ENCODE measurements at places on chromosomes 4 and X. TPM values are rescaled to one million over a fixed set of nuclear protein-coding genes. Genes with fewer than 3 reads are reported as not detected.

Gene ADH1A
- total RNA-seq: not detected

Gene TADA2B
- 10.0 TPM for total RNA-seq

Gene LIMCH1
- total RNA-seq: 2.8 TPM

Gene XPNPEP2
- total RNA-seq: 1.5 TPM

- DNase-seq: no peak
Observed at GRCh38 chr4:17704020-17704650, 77.3 kb downstream of the FAM184B start.

Gene FAT4
- total RNA-seq: 17.8 TPM

DNA sequence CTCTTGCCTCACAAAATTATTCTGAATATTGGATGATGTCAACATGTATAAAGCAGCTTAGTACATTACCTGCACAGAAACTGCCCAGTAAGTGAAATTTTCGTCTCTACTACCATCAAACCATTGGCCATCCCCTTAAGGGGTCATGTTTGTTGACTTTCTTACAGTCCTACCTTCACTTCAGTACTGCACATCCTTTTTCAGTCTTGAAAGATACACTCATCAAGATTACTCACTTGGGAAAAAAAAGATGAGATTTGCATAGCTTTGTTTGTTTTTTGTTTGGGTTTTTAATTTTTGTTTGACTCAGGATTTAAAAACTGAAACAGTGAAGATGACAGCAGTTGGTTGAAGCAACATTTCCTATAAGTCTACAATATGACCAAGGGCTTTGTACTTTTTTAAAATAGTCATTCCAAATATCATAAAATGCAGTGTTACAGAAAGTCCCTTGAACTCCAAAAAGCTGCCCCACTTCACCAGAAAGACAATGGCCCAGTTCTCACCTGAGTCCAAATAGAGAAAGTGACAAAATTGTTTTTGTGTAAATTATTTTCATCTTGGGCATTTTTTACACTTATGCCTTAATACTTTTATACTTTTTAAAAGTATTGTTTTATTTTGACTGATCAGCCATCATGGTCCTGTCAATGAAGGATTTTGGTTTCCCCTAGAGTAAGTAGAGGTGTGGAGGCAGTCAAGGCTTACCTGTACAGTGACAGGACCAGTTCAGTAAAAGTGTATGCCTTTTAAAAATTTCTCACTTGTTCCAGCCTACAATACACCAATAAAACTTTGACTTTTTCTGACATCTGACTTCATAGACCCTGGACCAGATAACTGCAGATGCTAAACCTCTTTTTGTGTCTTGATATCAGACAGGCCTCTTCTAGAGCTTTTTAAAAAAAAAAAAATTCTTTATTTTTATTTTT lies 59.7 kb upstream of the EDA2R start:
- no peak for DNase-seq

DNA sequence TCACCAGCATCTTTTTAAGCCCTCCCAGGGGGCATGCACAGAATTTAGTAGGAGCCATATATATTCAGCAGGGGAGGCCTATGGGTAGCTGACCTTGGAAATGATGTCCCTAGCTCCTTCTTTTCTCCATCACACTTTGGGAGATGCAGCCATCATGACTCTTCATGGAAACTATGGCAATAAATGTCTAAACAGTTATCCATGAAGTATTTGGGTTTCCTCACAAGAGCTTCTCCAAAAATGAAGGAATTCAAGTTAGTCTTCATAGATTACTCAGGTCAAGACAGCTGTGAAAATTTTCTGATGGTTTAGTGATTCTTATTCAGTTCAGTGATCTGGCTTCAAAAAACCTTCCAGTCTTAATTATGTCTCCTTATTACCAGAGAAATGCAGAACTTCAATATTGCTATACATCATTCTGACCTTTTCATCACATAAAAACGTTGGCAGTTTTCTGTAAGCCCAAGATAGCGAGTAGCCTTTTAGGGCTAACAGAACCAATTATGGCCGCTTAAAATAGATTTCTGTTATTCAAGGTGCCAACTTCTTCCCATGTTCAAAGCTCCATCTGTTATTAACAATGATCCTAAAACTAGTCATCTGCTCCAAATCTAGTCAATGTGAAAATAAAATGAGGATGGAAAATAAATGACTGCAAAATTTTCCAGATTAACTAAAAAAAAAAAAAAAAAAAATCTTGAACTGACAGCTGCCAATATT lies 52.5 kb downstream of the TMEM156 start:
- DNase-seq: no peak

GRCh38 chrX:15194146-15194545 lies 75.7 kb downstream of the ASB9 start:
- peak; percentile 13 for DNase-seq

Gene SLC26A1
- total RNA-seq: 0.33 TPM

- DNase-seq: no peak
Observed at GRCh38 chr4:103429283-103429682, 231.1 kb upstream of the CENPE start.

DNA sequence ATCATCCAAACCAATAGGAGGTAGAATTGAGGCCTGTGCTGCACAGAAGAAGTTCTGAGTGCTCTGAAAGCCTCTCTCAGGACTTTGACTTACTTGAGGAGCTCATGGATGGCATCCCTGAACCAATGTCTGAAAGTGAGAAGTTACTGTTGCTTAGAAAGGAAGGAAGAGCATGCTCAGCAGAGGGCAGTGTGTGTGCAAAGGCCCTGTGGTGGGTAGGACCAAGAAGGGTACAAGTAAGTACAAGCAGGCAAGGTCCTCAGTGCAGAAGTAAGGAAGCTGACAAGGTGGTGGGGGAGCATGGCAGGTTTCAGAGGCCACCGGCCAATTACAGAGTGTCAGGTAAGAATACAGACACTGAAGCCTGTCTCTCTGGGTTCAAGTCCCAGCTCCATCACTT lies 31.4 kb upstream of the LGI2 start:
- no peak for DNase-seq

GRCh38 chr4:7360806-7361205 lies 73.9 kb downstream of the PSAPL1 start:
- no peak for DNase-seq

GRCh38 chr4:150533673-150534072 lies 48.3 kb upstream of the MAB21L2 start:
- no peak for DNase-seq

Gene MAP9
- 12.6 TPM for total RNA-seq

Gene UPF3B
- total RNA-seq: 2.3 TPM

- no peak for DNase-seq
Observed at GRCh38 chrX:103615781-103616371, 8.1 kb downstream of the TCEAL3 start.

DNA sequence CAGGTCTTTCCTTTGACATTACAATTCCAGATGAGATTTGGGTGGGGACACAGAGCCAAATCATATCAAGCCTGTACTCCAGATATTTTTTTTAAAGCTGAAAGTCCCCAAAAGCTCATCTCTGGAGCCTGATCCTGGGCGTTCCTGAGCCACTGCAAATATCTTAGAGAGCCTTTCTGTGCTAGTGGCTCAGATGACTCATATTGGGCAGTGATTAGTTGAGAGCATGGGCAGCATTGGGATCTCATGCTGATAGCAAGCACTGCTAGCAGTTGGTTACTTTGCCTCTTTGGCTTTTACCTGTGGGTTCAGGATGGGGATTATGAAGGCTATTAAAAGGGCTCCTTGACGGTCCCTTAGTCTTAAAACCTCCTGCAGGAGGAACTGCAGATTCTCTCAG lies 51.4 kb upstream of the SCRG1 start:
- no peak for DNase-seq

GRCh38 chr4:93529692-93530372 lies 298.7 kb upstream of the ATOH1 start:
- DNase-seq: no peak

DNA sequence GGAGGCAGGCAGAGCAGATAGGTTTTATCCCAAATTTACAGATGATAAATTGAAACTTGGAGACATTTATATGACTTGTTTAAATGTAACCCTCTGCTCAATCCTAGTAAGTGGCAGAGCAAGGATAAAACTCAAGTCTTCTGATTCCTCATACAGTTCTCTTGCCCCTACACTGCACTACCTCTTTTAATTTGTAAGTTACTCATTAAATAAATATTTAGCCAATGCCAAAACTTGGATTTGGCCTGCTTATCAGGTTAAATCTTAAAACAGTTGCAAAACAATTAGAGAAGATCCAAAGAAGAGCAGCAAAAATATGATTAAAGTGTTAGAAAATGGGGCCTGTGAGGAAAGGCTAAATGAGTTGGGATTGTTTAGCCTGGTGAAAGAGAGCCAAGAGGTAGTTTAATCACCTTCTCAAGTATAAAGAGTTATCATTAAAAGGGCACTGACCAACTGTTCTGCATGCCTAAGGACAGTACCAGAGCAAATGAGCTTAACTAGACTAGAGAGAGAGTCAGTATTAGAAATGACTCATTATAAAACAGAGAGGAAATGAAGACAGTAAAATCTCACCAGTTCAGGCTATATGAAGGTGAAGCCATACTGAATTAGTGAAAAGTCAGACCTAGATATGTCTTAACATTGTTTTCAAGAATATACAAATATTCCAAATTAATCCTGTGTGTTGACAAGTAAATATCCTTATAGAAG lies 146.3 kb downstream of the GRIA3 start:
- DNase-seq: no peak

Gene CCNB3
- total RNA-seq: 0.51 TPM

Gene MAML3
- 2.1 TPM for total RNA-seq

- no peak for DNase-seq
Observed at GRCh38 chr4:102216666-102217065, 128.6 kb downstream of the SLC39A8 start.

DNA sequence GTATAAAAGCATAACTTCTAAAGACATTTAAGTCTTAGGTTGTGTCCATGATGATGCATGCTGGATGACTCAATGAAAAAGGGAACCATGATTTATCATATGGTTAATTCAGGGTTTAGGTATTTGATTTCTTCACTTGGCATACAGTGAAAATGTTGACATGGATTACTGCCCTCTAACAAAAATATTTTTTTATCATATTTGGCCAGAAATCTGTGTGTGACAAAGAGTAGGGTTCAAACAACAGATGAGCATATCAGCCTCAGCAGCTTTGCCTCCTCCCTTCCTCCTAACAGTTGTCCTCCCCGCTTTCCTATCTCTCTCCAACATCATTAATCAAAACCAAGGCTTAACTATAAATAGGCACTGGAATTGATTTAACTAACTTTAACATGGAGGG lies 46.3 kb downstream of the ARHGAP6 start:
- peak; percentile 66 for DNase-seq

Gene GPRIN3
- total RNA-seq: under 0.01 TPM

DNA sequence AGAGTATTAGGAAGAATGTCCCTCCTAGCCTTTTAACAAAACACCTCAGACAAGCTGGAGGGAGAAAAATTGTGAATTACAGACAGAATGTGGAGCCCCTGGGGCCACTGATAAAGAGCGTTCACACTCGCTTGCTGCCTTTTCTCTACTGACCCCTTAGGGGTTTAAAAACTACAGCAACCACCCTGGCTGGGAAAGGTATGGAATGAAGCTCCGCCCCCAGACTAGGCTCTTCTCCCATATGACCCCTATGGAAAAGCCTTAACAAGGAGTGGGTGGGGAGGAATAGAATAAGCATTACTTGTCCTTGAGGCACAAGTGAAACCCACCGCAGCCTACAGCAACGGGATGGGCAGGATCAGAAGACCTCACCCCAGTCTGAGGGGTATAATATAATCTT lies 26.3 kb downstream of the ANKRD50 start:
- no peak for DNase-seq

Gene CT45A10
- not detected for total RNA-seq

Gene SH3RF1
- 13.0 TPM for total RNA-seq

GRCh38 chr4:3740256-3740655 lies 25.9 kb upstream of the ADRA2C start:
- no peak for DNase-seq

- no peak for DNase-seq
Observed at GRCh38 chr4:140172960-140173359, 19.0 kb upstream of the MAML3 start.

DNA sequence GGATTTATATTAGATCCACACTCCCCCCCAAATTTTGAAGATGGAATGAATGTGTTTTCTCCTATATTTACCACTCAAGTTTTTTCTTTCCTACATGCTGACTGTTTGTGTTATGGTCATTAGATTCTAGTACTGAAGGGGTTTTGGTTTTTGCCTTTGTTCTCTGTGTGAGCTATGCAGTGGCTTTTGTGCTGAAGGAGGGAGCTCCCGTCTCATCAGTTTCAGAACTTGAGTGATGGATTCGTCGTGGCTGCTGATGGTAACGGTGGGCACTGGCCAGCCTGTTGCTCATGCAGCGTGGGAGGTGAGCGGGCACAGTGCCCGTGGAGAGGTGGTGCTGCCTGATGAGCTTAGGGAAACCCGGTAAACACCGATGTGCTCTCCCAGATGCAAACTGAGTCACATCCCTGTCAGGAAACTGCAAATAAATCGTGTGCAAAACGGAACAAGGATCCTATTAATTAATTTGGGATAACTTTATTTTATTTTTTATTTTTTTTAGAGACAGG lies 101.5 kb downstream of the SORBS2 start:
- no peak for DNase-seq

Gene ABLIM2
- total RNA-seq: 0.66 TPM

Gene PNCK
- 0.26 TPM for total RNA-seq

GRCh38 chr4:113951263-113951662 lies 28.2 kb downstream of the ARSJ start:
- DNase-seq: peak; percentile 73

- no peak for DNase-seq
Observed at GRCh38 chrX:104621781-104622180, 55.8 kb downstream of the IL1RAPL2 start.

DNA sequence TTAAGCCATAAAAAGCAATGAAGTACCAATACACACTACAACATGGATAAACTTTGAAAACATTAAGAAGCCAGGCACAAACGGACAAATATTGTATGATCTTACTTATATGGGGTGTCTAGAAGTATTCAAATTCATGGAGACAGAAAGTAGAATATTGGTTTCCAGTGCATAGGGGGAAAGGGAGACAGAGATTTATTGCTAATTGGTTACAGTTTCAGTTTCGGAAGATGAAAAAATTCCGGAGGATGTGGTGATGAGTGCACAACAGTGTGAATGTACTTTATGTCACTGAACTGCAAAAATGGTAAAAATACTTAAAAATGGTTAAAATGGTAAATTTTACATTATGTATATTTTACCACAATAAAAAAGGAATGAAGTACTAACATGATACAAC lies 5.1 kb upstream of the PRDX4 start:
- no peak for DNase-seq

DNA sequence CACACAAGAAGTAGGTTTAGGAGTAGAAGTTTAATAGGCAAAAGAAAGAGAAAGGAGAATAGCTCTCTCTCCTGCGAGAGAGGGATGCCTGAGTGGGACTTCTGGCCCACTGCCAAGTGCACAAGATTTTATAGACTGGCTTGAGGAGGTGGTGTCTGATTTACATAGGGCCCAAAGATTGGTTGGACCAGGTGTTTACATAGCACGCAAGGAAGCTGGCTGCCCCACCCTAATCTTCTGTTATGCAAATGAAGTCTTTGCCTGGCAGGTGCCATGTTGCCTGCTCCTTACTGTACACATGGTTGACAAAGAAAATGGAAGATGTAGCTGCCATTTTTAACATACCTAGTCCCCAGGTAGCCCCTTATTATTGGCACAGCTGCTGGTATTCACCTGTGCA lies 170.8 kb upstream of the GATB start:
- no peak for DNase-seq

Data from fibroblast of lung (primary cell).